ENCODE measurements at places on chromosomes 12 and 14.

- no peak for DNase-seq
Observed at GRCh38 chr12:101743724-101744472, 4.6 kb upstream of the SYCP3 start.

GRCh38 chr12:7144414-7145120 lies 14.4 kb downstream of the CLSTN3 start:
- peak; percentile 65 for DNase-seq

GRCh38 chr12:46357438-46358324 lies 14.9 kb downstream of the SLC38A2 start:
- DNase-seq, result no peak

- no peak for DNase-seq
Observed at GRCh38 chr12:118420673-118421072, 44.3 kb downstream of the SUDS3 start.

- no peak for DNase-seq
Observed at GRCh38 chr12:118356809-118357256, 15.9 kb downstream of the TAOK3 start.

GRCh38 chr14:21768116-21768874 lies 94.7 kb upstream of the OR4E1 start:
- no peak for DNase-seq

DNA sequence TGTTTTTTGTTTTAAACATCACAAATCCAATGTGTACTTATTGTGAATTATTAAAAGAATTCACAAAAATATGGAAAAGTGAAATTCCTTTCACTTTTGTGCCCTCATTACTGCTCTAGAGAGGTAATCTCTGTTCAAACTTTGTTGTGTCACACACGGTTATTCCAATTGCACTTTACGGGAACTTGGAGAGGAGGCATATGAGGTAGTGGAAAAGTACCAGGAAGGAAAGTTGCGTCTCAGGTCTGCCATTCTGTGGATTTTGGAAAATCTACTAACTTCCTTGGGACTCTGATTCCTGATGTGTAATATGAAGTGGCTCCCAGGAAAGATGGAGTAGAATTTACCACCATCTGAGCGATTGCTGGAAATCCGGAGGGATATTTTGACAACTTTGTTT lies 90.9 kb upstream of the DCN start:
- DNase-seq, result no peak

- no peak for DNase-seq
Observed at GRCh38 chr12:102920271-102920670, 3.2 kb upstream of the PAH start.

DNA sequence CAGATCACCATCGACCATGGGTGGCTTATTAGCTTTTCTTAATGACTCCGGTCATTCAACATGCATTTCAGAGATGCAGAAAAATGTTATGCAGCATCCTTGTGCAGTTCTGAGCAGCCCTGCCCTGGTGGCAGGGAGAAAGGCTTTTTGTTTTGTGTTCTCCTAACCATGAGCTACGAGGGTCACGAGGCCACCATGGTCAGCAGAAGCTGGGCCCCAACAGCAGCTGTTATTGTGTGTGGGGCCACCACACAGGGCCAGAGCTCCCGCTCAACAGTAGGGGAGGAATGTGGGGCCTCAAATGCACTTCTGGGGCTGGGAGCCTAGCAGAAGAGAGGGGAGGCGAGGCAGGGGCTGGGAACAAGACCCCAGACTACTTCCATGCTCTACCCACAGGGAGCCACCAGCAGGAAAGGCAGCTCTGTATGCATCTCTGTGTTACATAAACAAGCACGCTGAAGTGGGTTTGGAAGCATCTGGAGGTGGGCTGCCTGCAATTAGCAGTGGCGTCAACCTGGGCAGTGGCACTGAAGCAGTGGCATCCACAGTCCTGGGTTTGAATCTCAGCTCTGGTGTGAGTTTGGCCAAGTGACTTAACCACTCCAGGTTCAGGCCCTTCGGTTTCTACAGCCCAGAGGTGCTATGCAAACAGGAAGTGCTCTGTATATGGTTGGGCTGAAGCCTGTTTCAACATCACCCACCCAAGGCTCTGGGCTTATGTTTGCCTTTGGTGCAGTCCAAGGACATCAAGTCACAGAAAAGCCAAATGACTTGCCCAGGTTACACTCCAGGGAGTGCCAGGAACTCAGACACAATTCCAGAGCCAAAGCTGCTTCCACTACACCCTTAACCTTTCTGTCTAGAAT lies 16.3 kb downstream of the GLTP start:
- DNase-seq, result no peak

- no peak for DNase-seq
Observed at GRCh38 chr12:59699421-59700152, 103.8 kb downstream of the SLC16A7 start.

- DNase-seq, result peak; percentile 54
Observed at GRCh38 chr12:124675881-124676713, 108.7 kb upstream of the NCOR2 start.

- no peak for DNase-seq
Observed at GRCh38 chr12:114286145-114286544, 119.8 kb downstream of the TBX5 start.

DNA sequence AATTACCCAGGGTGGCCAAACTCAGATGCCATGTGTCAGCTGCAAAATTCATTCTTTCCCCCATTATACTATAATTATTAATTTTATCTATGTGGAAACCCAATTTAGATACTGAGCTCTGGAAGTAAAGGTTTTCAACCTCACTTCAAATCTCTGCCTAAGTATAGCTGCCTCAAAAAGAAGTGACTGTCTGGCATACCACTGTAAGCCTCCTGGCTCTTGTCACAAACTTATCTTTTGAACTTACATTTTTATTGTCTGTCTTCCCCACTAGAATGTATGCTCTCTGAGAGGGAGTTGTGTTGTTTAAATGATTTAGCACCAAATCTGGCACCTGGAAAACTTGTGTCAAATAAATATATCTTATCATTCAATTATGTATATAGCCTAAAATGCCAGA lies 16.1 kb upstream of the PRICKLE1 start:
- DNase-seq, result no peak

DNA sequence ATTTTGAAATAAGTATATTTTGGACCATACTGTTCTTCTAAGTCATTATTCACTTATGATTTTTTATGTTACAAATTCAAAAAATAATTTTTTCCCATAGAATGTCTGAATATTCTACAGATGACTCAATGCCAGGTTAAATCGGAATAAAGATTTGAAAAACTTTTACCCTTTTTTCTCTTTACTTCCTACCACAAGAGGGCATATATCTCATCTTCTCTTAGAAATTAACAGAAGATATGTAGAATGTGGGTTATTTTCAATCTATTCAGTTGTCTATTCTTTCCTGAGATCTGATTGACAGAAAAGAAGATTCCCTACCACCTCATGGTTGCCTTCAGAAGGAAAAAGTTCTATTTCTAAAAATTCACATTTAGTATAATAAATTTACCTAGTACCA lies 53.0 kb upstream of the KITLG start:
- DNase-seq, result no peak

DNA sequence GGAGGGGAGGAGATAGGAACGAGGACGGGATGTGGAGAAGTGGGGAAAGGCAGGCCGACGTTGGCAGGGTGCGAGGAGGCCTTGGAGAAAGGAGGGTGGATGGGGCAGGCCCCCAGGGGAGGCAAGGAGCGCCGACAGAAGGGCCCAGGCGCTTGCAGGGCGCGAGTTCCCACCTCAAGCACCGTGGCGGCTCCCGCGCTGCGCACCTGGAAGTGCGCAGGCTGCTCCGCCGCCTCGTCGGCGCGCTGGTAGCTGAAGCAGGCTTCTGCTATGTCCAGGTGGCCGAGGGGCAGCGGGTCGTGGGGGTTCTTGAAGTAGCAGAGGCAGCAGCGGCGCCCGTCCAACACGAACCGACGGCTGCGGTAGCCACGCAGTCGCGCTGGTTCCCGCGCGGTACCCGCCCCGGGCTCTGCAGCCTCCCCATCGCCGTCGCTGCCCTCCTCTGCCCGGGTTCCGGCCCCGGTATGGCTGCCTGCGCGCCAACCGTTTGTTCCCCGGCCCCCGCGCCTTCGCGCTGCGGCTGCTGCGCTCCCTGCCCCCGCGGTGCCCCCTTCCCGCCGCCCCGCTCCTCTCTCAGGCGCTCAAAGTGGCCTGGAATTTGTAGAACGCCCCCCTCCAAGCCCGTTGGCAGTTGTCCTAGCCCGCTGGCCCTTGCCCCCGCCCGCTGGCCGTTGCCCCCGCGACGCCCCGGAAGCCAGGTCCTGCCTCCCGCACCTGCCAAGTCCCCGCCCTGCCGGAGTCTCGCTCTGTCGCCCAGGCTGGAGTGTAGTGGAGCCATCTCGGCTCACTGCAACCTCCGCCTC lies 1.1 kb upstream of the ACTR6 start:
- DNase-seq, result no peak

DNA sequence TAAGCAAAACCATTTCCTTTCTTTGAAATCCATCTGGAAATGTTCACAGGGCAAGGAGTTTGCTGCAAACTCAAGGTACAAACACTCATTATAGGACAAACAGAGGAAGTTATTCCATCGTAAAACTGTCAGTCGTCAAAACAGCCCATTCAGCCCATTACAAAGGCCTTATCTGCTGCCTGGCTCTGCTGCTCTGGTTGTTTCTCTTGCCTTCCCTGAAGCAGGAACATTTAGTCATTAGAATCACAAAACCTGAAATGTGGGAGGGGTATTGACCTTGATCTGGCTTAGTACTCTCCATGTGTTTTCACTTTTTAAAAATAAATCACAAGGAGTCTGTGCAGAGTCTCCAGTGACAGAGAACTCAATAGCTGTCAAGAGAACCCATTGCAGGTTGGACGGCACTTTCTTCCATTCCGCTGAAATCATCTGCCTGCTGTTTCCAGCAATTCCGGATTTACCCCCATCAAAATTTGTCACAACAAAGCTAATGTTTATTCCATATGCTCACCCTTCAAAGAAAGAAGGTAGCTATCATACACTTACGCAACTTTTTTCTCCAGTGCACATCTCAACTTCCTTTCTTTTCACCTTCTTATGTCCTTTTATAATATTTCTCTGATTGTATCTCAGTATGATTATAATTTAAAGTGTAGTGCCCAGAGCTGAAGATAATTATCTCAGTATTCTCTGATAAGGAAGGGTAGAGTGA lies 24.6 kb upstream of the ITPR2 start:
- no peak for DNase-seq

- no peak for DNase-seq
Observed at GRCh38 chr14:37413504-37414003, 181.5 kb downstream of the FOXA1 start.

- no peak for DNase-seq
Observed at GRCh38 chr12:62660756-62661155, 194.1 kb downstream of the MON2 start.

DNA sequence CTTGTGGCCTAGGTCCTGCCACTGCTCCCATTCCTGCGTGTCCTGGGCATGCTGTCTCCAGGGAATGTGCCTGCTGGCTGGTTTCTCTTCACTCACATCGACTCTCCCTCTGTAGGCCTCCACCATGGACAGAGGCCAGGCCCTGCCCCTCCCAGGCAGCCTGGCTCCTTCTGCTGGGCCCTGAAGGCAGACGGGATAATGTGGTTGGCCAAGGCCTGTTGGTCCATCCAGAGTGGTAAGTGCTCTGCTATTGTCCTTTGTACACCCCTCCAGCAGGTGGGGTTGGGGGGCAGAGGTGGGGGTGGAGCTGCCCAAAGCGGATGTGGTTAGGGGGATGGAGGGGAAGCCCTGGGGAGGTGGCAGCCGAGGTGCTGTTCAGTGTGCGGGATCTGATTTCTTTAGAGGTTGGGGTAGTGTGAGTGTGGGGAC lies 9.5 kb upstream of the NR4A1 start:
- no peak for DNase-seq

- no peak for DNase-seq
Observed at GRCh38 chr12:124804011-124804621, 59.5 kb downstream of the SCARB1 start.

DNA sequence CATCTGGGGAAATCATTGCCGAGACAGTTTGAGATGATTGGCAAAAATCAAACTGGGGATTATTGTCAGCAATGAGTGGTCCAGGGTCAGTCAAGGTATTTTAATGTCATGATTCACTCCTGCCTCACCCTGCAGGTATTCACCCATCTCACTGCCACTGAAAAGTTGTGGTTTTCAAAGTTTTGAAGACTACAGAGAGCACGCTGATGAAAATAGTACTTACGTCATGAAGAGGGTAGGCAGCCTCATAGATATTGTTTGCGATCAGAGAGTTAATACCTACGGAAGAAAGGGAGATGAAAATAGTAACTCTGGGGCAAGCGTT lies 138.0 kb downstream of the ANO2 start:
- DNase-seq, result no peak

DNA sequence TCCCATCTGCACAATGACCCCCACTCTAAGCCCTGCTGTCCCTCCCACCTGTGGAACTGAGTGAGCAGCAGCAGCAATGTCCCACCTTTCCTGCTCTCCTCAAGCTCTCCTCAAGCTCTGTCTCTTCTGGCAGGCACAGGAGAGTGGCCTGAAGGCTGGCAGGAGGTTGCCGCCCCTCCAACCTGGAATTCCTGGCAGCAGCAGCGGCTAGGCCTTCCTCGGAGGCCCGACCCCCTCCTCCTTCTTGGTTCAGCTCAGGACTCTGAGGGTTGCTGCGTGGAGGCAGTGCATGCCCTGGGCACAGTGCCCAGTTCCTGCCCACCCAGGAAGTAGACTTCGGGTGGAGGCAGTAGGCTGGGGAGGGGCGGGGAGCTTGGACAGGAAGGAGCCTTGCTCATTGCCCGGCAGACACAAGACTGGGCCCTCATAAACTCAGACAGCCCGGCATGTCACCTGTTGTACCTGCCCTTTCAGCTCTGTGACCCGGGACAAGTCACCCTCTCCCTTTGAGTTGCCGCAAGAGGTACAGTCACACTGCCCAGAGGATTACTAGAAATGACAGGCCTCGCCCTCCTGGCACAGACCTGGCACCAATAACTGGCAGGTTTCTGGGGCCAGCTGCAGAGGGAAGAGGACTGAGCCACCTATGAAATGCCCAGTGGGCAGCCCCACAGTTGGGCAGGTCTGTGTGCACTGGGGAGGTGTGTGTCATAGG lies 2.1 kb upstream of the SERPINA1 start:
- DNase-seq, result no peak

DNA sequence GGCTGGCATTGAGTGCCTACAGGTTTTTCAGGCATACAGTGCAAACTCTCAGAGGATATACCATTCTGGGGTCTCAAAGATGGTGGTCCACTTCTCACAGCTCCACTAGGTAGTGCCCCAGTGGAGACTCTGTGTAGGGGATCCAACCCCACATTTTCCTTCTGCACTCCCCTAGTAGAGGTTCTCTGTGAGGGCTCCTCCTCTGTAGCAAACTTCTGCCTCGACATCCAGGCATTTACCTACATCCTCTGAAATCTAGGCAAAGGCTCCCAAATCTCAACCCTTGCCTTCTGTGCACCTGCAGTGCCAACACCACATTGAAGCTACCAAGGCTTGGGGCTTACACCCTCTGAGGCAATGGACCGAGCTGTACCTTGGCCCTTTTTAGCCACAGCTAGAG lies 179.2 kb downstream of the CCDC91 start:
- DNase-seq, result no peak

DNA sequence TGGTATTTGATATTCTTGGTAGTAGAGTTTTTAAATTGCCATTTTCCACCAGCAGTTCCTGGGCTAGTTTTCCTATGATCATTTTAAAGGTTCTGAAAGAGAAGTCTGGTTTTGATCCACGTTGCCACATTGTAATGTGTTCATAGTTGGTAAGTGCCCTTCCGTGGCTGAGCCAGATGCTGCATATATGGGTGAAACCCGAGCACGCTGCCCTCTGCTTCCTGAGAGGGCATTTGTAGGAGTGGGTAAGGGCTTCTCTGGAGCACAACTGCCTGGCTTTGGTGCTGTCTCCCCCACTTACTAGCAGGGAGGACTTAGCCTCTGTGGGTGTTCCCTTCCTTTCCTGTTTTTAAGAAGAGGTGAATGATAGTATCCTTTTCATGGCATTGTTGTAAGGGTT lies 7.1 kb downstream of the SNRNP35 start:
- no peak for DNase-seq

Measured in NCI-H1694 (cell line).